ENCODE measurements at places on chromosomes 13 and 19.

DNA sequence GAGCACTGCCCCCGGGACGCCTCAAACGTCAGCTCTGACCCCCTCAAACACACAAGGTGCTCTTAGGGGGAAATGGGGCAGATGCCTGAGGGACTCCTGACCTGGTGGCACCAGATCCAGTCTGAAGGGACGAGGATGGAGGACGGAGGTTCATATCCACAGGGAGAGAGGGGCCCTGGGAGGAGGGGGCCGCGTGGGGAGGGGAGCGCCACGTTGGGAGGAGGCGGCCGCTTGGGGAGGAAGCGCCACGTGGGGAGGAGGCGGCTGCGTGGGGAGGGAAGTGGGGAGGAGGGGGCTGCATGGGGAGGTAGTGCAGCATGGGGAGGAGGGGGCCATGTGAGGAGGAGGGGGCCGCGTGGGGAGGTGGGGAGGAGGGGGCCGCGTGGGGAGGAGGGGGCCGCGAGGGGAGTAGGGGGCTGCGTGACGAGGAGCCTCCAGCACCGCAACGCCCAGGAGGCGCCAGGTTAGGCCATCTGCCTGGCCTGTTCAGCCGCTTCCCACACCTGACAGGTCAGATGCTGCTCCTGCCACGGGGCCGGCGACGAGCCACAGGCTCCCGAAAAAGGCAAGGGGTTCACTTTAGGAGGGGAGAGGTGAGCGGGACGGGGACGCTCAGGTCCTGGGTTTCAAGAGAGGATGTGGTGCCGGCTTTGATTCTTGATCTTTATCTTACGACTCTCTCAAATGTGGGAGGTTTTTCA is 36.7 kb upstream of the C13orf46 start:
- no peak for DNase-seq

- DNase-seq: no peak
These were observed 1.6 kb upstream of the RAP2A start for GRCh38 chr13:97432232-97432916.

GRCh38 chr13:93060144-93060543 is 166.5 kb upstream of the GPC6 start:
- no peak for DNase-seq

- no peak for DNase-seq
These were observed 13.3 kb upstream of the RETN start for GRCh38 chr19:7655581-7655980.

GRCh38 chr19:23482829-23483228 is 87.6 kb upstream of the ZNF91 start:
- DNase-seq: no peak

- DNase-seq: no peak
These were observed 554.5 kb downstream of the PCDH9 start for GRCh38 chr13:66675620-66676019.

GRCh38 chr19:35349614-35350521 is 2.2 kb downstream of the FFAR1 start:
- DNase-seq: no peak

DNA sequence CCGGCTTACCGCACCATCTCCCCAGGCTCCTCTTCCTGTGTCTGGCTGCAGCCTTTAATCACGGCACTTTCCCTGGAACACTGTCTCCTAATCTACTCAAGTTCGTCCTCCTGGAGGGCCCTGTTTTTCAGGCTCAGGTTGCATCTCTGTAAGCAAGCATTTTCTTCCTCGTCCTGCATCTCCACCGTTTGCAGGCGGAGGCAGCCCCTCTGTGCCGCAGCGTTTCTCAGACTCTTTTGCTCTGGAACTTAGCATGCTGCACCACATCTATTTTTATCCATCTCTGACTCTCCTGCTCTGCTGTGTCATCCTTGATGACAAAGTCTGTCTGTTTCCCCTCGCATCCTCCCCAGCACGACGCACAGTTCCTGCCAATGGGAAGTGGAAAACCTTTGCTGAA is 117.5 kb downstream of the ATP8A2 start:
- no peak for DNase-seq

GRCh38 chr13:38210928-38211596 is 138.6 kb upstream of the UFM1 start:
- DNase-seq: no peak

DNA sequence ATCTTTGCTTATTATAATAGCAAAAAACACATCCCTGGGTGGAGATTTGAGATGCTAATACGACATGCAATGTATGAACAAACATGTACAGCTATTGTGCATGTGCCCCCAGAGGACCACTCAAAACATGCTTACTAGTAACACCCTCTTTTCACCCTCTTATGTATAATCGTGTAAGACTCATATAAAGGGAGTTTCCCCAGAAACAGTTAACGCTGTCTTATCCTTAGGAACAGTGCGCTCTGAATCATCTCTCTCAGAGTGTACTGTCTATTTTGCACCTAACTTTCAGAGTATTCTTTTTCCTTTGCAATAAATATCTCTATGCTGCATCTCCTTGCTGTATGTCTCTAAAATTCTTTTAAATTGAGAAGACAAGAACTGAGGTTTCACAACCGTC is 2604.0 kb downstream of the PCDH9 start:
- no peak for DNase-seq

DNA sequence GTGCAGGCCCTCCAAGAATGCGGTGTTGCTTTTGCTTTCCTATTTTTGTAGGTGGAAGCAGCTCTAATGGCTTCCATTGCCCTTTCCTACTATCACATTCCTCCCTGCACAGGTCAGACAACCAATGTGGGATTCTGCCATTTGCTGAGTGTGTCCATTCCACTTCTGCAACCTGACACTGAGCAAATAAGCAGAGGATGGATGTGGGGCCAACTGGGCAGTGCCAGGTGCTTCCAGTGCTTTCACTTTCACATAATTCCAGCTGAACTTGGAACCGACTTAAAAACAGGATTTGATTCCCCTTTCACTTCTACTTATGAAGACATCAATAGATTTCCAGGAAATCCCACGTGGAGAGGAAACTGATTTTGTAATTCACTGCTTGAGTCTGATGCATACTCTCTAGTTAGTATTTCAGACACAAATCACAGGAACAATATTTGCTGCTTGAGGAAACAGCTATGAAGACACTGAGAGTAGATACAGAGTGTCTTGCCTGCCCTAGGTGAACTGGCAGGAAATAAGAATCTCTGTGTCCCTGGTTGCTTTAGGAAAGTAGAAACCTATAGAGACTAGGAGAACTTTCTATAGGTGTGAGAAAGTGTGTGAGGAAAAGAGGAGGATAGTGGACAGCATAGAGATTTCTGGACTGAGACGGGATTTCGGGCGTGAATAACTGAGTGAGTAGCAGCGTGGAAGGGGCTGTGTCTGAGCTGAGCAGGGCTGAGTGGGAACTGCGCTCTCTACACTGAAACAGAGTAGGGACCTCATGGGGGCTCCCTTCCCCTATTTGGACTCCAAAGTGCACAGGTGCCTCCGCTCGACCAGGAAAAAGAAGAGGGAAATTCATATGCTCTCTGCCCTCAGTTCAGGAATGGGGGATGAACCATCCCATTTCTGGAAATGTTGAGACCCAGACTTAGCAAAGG is 22.5 kb downstream of the LGALS16 start:
- no peak for DNase-seq

- DNase-seq: no peak
These were observed 171.4 kb downstream of the SUCLA2 start for GRCh38 chr13:47829690-47830089.

DNA sequence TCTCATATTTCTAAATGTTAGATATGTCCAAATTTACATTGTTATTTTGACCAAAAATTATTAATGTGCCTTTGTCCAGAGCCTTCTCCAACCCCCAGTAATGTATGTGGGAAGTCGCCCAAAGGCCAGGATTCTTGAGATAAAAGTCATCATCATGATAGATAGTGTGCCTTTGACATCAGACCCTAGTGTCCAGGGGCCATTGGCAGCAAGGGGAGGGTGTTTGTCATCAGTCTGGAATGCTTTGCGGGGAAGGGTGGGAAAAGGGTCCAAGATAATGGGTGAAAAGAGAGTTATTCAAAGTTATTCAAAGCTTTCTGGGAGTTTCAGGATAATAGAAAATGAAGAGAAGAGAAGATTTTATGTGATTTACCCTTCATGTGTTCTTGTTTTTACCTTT is 909.5 kb upstream of the GPC6 start:
- DNase-seq: no peak

DNA sequence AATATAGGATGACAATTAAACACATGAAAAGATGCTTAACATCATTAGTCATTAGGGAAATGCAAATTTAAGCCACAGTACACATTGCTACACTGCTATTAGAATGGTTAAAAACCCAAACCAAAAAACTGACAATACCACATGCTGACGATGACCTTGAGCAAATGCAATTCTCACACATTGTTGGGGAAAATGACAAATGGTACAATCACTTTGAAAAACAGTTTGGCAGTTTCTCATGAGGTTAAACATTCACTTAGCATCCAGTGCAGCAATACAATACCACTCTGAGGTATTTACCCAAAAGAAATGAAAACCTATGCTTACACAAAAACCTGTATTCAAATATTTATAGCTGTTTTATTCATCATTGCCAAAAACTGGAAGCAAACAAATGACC is 11.3 kb downstream of the FLT3 start:
- DNase-seq: no peak

DNA sequence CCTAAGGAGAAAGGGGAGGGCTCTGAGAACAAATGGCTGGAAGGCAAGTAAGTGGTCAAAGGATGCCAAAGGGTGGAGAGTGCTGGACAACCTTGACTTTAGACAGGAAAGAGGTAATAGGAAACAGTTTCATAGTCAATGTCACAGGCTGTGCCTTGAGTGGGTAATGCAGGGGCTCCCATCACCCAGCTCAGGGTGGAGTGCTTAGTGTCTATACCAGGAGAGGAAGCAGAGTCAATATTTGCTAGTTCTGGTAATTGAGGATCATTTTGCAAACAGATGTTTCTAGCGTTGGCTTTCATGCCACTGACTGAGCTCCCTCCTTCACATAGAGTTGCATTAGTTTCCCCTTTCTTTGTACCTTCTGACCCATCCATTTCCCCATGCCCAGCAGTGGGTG is 64.6 kb upstream of the KL start:
- DNase-seq: no peak

GRCh38 chr19:18220632-18221275 is 5.5 kb downstream of the PDE4C start:
- DNase-seq: no peak

DNA sequence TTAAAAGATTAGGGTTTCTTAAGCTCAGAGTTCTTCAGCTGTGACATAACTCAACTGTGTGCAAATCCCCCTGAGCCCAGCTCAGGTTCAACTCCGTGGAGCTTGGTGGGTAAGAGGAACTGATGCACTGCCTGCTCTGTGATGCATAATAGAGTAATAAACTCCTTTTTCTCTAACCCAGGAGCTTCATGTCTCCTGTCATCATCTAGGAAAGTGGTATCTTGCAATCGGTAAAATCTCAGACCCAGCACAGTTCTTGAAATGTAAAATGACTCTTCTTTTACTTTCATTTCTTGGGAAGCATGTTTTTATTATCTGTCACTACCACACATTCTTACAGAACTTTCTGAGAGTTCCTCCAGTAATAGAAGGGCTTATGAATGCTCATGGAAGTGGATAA is 123.8 kb upstream of the PCDH9 start:
- no peak for DNase-seq

DNA sequence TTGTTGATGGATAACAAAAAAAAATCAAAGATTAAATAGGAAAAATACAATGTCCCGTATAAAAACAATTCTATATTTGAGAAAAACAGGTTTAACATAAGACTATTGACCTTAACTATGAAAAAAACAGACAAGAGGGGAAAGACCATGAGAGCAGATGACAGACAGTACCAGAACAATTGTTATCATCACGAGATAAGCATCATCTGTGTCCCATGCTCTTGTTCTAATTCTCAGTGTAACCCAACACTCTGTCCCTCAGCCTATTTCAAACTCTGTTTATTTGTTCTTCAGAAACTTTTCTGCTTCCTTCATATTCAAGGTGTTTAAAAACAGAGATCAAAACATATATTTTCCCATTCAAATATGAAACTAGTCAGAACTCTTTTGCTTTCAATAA is 216.4 kb downstream of the PCDH9 start:
- DNase-seq: no peak

DNA sequence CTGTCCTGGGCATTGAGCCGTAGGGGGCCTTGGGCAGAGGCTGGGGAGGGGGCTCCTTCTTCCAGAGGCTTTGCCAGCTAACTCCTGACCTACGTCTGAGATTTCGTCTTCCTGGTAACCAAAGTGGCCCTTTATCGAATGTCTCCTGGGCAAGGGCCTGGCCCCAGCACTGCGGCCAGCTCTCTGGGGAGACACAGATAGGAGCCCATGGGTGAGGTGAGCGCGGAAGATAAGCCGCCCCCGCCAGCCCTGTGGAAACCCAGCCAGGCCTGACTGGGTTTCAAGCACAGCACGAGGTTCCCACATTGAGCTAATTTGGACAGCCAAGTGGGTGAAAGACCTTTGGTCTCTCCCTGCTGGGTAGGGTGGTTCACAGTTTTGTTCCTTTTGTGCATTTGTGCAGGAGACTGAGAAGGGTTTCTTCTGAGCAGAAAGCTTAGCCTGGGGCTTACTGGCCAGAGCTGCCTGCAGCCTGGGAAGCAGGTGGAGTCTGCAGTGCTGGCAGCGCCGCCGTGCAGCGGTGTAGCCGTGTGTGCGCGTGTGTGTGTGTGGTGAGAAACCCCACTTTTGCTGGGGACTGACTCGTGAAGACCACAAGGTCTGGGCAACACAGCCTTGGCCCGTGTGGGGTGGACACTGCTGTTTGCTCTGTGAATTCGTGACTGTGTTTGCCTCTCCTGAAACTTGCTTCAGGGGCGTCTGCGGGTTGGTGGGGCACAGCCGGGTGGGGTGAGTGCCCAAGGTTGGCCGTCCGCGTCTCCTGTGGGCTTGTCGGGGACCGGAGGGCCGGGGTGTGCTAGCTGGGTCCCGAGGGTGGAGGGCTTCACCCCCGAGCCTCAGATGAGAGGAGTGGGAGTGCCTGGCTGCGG is 2.5 kb downstream of the BSG start:
- DNase-seq: no peak

- DNase-seq: no peak
These were observed 206.4 kb upstream of the SPRY2 start for GRCh38 chr13:80547341-80547740.

GRCh38 chr19:48859711-48860572 is 8.5 kb downstream of the PLEKHA4 start:
- DNase-seq: no peak

Measured in effector CD8-positive, alpha-beta T cell (primary cell).